ENCODE measurements at places on chromosomes 13 and 19.

DNA sequence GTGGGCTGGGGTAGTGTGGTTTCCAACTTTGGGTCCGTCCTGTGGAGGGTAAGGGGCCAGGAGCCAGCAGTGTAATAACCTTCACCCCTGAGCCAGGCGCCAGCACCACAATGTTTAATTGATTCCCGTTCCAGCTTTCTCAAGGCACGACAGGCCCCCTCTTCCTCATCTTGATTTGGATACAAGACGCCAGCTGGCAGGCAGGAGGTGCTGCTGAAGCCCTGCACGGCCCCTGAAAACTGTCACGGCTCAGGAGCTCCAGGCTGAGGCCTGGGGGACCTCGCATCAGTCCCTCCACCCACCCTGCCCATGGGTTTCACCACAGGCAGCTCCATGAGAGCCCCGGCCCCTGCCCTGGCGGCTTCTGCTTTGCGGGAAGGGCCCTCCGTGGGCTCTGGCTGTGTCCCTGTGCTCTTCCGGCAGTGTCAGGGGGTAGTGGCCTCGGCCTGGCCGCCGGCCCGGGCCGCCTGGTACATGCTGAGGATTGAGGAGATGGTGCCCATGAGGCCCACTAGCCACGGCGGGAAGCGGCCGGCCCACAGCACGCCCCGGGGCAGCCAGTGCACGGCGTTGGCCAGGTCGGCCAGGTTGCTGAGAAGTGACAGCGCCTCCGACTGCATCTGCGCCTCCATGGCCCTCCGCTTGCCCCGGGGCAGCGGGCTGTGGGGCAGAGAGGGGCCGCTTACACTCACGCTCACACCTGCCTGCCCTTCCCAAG is 11.9 kb downstream of the PEX11G start:
- DNase-seq = no peak

GRCh38 chr19:30226464-30227011 is 145.6 kb upstream of the ZNF536 start:
- DNase-seq = peak; percentile 49

DNA sequence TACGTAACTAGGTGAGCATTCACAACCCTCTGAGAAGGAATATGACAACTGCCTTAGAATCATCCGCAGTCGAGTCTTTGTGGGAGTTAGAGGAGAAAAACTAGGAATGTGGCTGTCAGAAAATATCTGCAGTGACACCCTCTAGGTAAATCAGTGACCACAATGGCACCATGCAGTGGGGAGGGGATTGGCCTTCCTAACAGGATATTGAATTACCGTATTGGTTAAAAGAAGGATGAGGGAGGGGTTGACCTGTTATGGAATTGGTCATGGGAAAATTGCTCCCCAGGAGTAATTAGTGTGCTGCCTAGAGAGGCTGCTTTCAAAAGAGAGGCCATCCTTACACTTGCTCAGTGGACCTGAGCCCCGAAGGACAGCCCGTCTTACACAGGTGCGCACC is 205.6 kb upstream of the SOX1 start:
- no peak for DNase-seq

DNA sequence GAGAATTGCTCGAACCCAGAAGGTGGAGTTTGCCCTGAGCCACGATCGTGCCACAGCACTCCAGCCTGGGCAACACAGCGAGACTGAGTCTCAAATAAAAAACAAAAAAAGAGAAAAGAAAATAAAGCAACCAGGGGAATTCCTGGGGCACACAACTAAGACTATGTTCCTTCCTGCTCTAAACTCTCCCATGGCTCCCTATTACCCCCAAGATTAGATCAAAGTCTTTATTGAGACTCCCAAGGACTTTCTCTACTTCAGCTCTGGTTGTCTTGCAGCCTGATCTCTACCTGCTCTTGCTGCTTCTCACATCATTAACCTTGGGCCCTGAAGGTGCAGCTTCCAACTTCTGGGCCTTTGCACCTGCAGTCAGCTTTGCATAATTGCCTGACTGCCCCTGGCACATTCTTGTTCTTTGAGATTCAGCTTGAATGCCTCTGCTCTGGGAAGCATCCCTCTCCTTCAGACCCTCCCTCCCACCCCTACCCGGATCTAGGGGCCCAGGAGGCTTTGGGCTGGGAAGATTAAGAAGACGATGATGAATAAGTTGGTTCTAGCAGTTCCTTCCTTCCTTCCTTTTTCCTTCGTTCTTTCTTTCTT is 16.8 kb upstream of the CERS4 start:
- no peak for DNase-seq

GRCh38 chr13:60074397-60074796 is 89.3 kb downstream of the DIAPH3 start:
- no peak for DNase-seq

DNA sequence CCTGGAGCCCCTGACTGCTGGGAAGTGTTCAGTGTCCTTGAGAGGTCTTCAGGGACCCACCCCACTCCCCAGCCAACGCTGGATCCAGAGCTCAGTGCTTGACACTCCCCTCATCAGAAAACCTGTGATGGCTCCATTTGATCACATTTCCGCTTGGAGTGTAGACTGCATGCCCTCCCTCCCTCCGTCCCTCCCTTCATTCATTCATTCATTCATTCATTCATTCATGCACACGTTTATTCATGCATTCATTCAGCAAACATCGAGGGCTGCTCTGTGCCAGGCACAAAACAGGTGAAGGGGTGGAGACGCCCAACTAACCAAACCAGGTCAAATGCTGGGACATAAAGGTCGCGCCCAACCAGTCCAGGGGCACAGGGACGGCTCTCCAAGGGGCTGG is 13.7 kb downstream of the PGLS start:
- no peak for DNase-seq

- DNase-seq = no peak
Measured at GRCh38 chr19:10749435-10750384, 31.8 kb downstream of the DNM2 start.

DNA sequence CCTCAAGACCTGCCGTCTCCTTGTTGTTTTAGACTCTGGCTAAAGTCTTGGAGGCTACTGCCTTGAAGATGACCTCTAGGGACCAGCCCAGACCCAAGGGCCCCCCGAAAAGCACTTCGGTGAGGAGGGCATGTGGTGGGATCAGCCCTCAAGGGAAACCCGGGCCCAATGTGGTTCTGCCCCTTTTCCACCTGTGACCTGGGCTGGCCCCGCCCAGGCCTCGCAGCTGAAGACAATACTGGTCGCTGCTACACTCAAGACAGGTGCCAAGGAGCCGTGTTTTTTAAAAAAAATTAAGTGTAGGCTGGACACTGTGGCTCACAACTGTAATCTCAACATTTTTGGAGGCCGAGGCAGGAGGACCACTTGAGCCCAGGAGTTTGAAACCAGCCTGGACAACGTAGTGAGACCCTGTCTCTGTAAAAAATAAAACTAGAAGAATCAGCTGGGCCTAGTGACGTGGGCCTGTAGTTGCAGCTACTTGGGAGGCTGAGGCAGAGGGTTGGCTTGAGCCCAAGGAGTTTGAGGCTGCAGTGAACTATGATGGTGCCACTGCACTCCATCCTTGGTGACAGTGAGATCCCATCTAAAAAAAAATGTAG is 903 bp downstream of the TLE6 start:
- DNase-seq = no peak

DNA sequence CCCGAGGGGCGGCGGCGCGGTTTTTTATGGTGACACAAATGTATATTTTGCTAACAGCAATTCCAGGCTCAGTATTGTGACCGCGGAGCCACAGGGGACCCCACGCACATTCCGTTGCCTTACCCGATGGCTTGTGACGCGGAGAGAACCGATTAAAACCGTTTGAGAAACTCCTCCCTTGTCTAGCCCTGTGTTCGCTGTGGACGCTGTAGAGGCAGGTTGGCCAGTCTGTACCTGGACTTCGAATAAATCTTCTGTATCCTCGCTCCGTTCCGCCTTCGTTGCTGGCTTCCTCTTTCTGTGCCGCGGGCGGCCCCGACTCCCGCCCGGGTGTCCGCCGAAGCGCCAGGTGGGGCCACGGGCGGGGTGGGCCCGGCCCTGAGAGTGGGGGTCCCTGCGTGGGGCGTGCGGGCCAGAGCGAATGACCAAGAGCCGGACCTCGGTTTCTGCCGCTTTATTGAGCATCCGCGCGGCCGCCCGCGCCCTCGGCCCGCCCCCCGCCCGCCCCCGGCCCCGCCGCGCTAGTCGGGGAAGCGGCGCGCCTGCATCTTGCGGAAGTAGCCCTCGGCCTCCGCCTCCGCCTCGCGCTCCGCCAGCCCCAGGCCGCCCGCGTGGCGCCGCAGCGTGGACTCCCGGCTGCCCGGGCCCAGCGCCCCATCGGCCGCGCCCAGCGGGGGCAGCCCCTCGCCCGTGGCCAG is 9.6 kb downstream of the PLPPR3 start:
- no peak for DNase-seq

GRCh38 chr19:45137179-45137761 is 23.5 kb downstream of the NKPD1 start:
- DNase-seq = no peak

DNA sequence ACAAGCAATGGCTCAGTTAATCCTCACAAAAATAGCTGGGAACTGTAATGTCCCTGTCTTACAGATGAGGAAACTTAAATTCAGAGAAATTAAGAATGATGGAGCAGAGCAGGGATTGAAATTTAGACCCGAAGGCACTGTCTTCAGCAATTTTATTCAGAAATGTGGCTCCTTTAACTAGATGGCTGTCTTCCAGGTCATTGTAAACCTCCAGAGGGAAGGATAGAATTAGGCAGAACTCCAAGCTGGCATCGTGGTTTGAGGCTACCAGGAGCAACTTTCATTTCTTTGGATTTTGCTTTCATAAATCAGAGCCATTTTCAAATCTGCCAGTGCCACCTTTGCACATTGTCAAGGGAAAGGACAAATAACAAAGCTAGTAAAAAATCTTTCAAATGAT is 339.0 kb downstream of the DCT start:
- DNase-seq = no peak

GRCh38 chr13:113058129-113058987 is 47.2 kb upstream of the F7 start:
- no peak for DNase-seq

DNA sequence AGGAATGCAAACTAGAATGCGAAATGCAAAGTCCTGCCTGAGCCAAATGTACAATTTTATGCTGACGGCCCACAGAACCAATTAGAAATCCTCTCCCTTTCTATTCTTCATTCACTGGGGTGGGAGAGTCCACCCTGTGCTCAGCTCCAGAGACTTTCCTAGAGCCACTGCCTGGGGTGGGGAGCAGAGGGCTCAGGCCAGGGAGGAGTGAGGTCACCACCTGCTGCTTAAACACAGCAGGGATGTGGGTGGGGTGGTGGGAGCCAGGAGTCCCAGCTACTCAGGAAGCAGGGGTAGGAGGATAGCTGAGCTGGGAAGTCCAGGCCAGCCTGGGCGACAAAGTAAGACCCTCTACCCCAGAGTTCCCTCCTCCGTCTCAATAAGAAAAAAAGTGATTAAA is 26.9 kb upstream of the ZNF83 start:
- no peak for DNase-seq

DNA sequence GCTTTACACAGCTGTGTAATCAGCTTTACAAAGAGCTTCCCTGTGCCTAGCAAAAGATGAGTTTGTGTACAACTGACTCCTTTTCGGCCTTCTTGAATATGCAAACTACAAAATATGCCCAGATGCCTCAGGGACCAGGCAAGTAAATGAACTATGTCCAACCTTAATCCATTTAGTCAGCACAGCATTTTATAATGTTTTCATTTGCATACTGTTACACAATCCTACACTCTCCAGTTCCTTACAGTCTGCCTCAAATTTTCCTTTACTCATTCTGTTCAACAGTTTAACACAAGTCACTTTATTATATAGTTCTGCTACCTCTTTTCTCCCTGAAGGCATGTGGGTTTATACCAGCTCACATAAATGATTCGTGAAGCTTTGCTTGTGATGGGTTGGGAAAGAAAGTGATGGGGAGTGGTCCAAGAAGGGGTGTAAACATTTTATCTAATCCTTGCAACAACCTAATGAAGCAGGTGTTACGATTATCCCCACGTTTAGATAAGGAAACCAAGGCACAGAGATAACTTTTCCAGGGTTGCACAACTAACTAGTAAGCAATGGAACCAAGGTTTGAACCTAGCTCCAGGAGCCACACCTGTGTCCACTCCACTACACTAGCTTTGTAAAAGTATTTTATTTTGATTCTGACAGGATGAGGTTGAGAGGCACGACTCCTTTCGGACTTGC is 3.3 kb upstream of the USP12 start:
- DNase-seq = no peak

DNA sequence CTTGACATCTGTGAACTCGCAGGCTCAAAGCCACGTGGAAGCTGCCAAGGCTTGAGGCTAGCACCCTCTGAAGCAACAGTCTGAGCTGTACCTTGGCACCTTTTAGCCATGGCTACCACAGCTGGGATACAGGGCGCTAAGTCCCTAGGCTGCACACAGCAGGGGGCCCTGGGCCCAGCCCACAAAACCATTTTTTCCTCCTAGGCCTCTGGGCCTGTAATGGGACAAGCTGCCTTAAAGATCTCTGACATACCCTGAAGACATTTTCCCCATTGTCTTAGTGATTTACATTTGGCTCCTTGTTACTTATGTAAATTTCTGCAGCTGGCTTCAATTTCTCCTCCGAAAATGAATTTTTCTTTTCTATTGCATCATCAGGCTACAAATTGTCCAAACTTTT is 455.9 kb downstream of the TDRD3 start:
- no peak for DNase-seq

GRCh38 chr19:23099966-23100365 is 16.9 kb upstream of the ZNF730 start:
- no peak for DNase-seq

DNA sequence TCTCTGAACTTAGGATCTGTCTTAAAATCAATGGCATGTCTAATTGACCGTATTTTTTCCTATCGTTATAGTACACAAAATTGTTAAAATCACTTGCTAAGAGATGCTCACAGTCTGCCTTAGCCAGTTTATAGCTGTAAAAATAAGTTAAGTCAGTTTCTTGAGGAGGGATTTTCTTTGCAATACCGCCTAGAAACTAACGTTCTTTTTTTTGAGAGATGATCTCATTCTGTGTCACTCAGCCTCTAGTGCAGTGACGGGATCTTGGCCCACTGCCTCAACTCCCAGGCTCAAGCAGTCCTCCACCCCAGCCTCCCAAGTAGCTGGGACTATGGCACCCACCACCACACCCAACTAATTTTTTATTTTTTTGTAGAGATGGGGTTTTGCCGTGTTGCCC is 4.4 kb downstream of the CKAP2 start:
- peak; percentile 69 for DNase-seq

DNA sequence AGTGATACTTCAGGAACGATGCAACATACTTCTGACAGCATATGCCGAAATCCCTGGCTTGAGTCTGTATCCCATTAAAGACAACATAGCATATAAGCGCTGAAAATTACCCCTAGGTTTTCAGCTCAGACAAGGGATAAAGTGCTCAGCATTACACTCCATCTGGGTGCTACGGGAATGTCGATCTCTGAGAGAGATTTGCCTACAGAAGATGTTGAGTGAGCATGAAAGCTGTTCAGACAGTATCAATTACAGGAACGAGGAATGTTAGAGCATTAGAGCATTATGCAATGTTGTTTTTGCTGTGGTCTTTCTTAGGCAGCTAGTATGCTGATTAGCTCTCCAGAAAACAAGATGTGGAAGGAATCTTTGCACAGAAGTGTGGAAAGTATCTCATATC is 484.5 kb downstream of the LIG4 start:
- peak; percentile 31 for DNase-seq

GRCh38 chr13:97695684-97696083 is 257.8 kb upstream of the IPO5 start:
- DNase-seq = no peak

- peak; percentile 54 for DNase-seq
Measured at GRCh38 chr13:47826471-47826870, 174.6 kb downstream of the SUCLA2 start.
